ENCODE measurements at places on chromosomes 16 and 17.

DNA sequence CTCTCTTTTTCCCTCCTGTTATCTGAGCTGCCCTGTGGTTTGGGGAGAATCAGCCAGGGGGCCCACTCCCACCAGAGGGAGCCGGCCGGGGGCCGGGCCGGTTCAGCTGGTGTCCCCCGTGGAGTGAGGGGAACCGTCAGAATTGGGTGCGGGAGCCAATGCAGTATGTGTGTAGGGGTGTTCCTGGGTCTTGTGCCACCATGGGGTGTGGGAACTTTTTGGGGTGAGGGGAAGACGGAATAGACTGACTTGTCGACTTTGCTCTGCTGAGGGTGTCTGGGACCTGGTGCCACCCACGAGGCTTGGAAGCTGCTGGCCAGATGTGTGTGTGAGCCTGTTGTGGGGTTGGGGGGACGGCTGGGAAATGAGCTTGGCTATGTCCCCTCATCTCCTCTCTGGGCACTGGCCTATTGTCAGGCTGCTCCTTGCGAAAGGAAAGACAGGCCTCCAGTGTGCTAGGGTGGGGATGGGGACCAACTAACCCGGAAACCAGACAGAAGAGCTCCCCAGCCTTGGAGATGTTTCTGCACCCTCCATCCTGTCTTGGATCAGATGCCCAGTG, 9.9 kb downstream of the RARA start:
- peak; percentile 30 for DNase-seq

- no peak for DNase-seq
These were observed 51.1 kb upstream of the LGALS9 start for GRCh38 chr17:27579897-27580321.

GRCh38 chr17:79220713-79221291, 146.2 kb downstream of the ENGASE start:
- DNase-seq: no peak

GRCh38 chr16:4176906-4177417, 60.7 kb upstream of the ADCY9 start:
- peak; percentile 68 for DNase-seq

DNA sequence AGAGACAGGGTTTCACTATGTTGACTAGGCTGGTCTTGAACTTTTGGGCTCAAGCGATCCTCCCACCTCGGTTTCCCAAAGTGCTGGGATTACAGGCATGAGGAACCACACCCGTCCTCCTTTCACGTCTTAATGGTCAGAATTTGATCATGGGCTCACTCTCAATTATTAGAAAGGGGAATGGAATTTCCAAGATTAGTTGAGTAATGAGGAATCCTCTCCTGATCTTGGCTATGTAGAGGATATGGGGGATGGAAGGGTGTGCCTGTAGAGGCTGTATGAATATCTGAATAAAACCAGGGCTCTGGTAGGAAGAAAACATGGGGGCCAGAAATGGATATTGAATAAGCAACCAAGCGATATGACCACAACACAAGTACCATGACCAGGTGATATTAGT, 25.9 kb upstream of the SMURF2 start:
- peak; percentile 86 for DNase-seq

GRCh38 chr16:3027983-3028715, 4.3 kb downstream of the THOC6 start:
- peak; percentile 73 for DNase-seq

- no peak for DNase-seq
These were observed 301.6 kb upstream of the C16orf82 start for GRCh38 chr16:26765087-26765486.

DNA sequence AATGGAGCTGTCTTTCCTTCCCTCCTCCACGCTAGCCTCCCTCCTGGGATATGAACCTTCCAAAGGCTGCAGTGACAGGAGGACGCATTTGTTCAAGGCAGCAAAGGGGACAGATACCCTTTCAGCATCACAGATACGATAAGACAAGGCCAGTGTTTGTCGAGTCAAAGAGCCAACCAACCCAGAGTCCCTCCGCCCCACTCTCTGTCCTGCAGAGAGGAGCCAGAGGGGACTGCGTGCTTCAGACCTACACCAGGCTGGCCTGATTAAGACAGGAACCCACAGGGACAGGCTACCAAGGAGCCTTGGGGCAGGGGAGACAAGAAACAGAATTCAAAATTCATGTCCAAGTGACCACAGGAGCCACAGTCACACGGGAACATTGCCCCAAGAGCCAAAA, 72.6 kb upstream of the CDH5 start:
- DNase-seq: no peak

- DNase-seq: no peak
These were observed 14.9 kb upstream of the MAPK3 start for GRCh38 chr16:30137897-30138296.

DNA sequence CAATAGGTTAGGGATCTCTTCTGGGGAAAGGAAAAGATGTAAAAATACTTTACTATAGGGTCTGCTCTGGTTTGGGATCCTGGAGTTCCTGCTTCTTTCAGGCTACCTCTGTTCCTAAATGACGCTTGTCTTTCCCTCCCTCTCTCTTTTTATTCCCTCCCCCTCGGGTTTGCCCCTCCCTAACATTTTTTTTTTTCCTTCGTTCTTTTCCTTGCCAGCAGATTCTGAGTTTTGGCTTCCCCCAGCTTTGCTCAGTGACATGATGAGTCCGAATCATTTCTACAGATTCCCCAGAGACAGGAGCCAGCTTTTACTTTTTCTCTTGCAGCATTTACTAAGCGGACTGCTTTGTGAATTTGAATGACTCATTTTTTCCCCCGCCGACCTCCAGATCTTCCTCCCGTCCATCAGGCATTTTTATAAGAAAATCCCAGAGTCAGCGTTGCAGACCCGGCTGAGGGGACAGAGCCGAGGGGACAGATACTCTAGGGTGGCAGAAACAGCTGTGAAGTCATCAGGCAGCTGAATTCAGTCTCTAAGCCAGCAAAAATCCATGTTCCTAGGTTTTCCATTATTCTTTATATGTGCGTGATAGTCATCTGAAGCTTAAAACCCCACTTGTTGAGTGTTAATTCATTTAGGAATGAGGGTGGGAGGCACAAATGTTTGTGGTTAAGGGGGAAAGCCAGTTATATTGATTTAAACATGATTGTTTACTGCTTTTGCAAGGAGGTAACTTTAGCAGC, at the start of gene TMEM100:
Gene TMEM100 (minus strand): TSS at position 123 of the 746 bp plus-strand sequence. CDS start 1,794 bp downstream, outside the sequence.
- peak; percentile 85 for DNase-seq

DNA sequence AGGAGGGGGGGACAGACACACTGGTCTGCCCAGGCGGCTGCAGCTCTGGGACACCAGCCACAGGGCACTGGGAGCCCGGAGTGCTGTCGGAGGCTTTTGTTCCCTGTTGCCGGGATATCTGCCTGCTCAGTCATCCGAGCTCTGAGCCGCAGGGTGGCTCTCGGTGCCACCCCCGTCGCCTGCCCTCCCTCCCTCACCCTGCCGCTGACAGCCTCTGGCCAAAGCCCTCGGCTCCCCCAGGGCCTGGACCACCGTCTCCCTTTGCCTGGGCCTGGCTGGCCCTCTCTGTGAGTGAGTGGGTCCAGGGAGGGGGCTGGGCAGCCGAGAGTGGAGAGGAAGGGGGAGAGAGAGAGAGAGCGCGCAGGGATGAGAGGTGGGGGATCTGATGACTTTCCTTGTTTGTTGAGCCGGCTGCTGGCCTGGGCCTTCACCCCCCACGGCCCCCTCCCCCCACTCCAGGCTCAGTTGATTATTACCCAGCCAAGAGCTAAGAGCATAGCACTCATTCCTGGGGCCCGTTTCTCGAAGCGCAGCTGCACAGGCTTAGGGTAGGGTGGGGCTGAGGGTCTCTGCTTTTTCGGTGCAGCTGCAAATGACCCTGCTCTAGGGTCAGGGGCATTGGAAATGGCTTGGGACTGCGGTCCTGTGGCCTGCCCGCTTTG, 2.7 kb downstream of the FOXJ1 start:
- DNase-seq: no peak

DNA sequence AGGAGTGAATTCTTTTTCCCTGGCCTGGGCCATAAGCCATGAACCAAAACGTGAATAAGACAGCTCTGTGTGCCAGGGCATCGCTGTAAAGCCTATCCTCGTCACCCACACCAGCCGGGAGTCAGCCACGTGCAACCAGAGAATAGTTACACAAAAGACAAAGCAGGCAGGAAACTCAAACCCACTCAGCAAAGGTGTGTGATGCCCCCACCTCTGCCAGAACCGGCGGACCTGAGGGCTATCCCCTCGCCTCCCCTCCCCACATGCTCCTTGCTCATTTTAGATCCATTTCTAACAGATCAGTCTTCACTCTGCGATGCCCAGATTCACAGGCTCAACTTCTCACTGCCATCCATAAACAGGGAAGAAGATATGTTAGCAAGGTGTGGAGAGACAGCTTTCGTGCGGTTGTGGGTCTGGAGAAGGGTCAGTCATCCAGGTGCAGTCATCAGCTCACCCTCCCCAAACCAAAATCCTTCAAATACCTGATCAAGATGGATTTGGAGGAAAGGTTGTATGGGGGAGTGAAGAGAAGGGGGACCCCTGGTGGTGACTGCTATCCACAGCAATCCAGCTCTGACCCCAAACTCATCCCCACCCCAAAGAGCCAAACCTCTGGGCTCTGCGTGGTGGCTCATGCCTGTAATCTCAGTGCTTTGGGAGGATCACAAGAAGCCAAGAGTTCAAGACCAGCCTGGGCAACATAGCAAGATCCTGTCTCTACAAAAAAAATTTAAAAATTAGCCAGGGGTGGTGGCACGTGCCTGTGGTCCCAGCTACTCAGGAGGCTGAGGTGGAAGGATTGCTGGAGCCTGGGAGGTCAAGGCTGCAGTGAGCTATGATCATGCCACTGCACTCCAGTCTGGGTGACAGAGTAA, 219.2 kb downstream of the C16orf78 start:
- DNase-seq: peak; percentile 31

- no peak for DNase-seq
These were observed 388.3 kb downstream of the CA10 start for GRCh38 chr17:51770027-51770759.

DNA sequence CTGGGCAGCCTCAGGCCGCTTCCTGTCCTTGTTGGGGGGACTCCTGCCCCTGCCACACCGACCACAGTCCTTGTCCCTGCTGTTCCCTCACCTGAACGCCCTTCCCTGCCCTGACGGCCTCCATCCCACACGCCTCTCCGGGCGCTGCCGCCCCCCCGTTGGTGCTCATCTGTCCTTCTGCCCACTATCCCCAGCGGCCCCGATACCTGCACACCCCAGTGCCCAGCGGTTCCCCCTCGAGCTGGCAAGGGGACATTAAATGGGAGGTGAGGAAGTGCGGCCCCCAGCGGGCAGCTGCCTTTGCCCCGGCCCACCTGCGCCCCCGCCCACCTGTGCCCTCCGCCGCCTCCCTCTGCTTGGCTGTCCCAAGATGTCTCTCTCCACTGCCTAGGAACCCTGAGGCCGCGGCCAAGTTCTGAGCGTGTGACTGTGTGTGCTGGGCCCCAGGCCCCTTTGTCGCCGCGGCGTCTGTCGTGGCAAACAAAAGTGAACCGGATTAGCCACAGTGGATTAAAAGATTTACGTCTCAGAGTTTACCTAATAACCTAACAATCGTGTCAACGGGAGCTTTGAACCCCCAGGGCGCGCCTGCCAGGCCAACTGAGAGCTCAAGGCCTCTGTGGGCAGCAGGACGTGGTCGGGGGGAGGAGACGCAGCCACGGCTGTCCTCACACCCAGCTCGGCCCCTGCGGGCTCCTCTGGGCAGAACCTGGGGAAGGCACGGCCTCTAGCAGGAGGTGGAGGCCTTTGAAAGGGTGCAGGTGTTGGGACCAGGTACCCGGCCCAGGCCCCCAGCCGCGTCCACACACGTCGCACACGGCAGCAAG, 7.6 kb upstream of the AXIN1 start:
- no peak for DNase-seq

Measured in EH (cell line).